NCI-H1092 (cell line): ENCODE measurements at places on chromosomes 7 and 10.

DNA sequence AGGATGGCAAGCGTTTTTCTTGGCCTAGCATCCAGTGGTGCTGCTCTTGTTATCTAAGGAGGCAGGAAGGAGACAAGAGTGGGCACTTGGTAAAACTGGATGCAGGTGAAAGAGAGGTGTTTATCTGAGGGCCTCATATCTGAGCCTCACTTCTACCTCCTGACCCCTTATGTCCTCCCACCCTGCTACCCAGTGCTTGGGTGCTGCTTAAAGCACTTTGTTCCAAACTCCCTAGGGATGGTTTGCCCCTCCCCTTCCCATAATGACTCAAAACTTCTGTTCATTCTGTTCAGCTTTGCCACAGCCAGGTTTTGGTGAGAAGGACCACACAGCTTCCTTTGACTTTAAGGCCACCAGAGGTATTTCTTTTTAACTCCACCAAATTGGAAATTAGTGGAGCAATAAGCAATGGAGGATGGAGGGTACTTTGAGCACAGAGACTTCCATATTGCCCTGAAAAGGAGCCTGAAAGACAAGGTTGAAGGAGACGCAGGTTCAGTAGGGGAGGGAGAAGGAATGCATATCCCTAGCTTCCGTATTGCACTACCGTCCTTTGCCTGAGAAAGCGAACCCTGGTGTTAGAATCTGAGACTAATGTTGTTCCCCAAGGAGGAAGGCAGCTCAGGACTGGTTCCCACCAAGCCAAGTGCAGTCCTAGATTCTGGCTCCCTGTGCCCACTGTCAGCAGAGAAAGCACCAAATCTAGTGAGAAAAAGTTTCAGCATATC is 30.1 kb downstream of the ENTPD1 start:
- no peak for DNase-seq

DNA sequence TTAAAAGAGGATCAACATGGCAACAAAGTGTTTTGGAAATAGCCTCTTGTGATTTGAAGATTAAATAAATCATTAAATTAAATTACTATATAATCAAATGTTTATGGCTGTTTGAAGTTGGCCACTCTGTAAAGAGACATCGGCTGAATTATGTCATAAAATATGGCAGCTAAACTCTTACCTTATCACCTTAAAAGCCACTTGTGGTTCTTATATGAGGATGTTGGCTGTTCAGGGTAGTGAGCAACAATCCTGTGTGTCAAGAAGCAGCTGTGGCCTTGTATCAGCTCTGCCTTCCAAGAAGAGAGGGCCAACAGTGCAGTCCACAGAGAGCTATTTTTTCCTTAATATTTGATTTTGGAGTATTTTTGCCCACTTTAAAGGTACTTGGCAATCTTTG is 113.4 kb upstream of the CDK6 start:
- DNase-seq = no peak

- no peak for DNase-seq
Observed at GRCh38 chr7:142499635-142500034, 241.8 kb upstream of the PRSS58 start.

GRCh38 chr10:3142146-3142875 is 30.3 kb downstream of the PITRM1 start:
- no peak for DNase-seq

DNA sequence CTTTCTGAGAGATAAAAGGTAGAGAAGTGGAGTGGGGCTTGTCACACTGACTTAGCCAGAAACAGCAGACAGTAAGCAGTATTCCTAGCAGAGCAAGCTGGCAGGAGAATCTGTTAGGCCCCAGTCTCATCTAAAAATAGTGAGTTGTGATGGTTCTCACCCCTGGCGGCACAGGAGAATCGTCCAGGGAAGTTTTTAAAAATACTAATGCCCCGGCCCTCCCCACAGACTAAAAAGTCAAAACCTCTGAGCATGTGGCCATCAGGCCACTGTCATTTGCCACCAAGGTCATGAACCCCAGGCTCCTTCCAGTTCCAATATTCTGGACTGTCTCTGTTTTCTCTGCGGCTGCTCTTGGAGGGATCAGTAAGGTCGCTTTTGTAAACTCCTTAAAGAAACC is 34.0 kb downstream of the LYZL1 start:
- no peak for DNase-seq

GRCh38 chr10:67017218-67017617 is 91.4 kb downstream of the LRRTM3 start:
- no peak for DNase-seq

- DNase-seq = no peak
Observed at GRCh38 chr10:75229971-75230370, 5.8 kb downstream of the COMTD1 start.

- DNase-seq = no peak
Observed at GRCh38 chr7:95632609-95633008, 36.3 kb upstream of the PDK4 start.

DNA sequence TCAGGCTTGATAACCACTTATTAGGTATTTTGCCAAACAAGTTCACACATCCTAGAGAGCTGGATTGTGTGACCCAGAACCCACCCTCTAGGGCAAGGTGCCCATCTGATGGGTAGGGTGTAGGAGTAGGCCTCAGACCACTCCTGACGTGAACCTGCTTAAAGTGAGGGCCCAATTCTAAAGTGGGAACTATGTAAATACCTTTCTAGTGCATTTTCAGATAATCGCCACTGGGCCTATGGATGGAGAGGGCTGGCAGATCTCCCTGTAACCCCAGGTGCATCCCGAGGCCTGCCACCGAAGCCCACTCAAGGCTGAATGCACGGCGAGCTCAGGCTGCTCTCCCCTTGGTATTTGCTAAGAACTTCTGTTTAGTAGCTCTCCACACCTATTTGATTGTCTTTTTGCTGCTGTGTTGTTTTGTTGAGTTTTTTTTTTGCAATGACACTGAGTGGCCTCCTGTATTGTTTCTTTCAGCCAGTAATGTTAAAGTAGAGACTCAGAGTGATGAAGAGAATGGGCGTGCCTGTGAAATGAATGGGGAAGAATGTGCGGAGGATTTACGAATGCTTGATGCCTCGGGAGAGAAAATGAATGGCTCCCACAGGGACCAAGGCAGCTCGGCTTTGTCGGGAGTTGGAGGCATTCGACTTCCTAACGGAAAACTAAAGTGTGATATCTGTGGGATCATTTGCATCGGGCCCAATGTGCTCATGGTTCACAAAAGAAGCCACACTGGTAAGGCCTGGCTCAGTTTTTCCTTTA is 71.7 kb downstream of the IKZF1 start:
- no peak for DNase-seq

DNA sequence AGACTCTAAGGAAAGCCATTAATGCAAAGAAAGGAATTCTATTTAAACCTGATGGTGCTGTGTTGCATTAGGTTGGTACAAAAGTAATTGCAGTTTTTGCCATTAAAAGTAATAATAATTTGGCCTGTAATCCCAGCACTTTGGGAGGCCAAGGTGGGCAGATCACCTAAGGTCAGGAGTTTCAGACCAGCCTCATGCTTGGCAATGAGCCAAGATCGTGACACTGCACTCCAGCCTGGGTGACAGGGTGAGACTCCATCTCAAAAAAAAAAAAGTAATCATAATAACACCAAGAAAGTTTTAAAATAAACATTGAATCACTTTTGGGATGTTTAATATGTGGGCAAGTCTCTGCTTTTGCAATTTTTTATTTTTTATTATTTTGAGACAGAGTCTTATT is 107.3 kb upstream of the FRMD4A start:
- DNase-seq = no peak
